Stimulated activated naive CD8-positive, alpha-beta T cell treated with anti-CD3 and anti-CD28 coated beads, Interleukin-15, Interleukin-2, amounts not matched to agents 100 U/mL and 50 U/mL, for 24 hours (primary cell): ENCODE measurements at places on chromosomes 2 and 18.

DNA sequence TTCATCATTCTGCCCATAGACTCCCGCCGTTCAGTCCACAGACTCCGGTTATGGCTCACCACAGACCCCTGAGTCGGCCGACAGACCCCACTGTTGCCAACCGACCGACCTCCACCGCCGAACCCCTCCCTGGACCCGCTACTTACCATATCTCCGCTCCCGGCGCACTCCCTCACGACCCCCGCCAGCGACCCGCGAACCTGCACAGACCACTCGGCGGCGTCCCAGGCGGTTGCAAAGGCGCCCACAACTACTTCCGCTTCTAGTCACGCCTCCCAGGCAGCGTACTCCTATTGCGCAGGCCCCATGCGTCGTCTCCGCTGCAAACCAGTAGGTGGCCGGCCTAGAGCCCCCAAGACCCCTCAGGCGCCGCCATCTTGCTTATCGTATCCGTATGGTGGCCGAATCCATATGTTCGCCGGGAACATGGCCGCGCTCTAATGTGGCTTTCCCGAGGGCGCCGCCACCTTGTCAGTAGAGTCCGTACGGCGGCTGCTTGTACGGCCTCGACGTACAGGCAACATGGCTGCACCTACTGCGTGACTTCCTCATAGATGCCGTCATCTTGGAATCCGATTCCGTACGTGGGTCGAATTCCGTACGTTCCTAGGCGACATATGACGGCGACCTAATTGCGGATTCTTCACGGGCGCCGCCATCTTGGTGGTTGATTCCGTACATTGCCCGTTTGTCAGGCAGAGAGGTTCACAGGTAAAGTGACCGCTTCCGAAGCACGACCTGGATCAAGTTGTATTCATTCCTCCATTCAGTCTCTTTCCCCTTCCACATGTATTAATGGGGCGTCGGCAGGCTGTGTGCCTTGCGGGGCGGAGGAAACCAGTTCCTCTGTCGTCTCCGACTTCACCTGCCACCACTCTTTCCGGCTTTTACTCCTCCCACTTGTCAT, at the start of gene CXXC1:
Gene CXXC1, minus strand, starts transcription at position 252 of the 907 bp plus-strand sequence. Its CDS starts 103 bp downstream, at position 149.
- peak; percentile 94 for DNase-seq

DNA sequence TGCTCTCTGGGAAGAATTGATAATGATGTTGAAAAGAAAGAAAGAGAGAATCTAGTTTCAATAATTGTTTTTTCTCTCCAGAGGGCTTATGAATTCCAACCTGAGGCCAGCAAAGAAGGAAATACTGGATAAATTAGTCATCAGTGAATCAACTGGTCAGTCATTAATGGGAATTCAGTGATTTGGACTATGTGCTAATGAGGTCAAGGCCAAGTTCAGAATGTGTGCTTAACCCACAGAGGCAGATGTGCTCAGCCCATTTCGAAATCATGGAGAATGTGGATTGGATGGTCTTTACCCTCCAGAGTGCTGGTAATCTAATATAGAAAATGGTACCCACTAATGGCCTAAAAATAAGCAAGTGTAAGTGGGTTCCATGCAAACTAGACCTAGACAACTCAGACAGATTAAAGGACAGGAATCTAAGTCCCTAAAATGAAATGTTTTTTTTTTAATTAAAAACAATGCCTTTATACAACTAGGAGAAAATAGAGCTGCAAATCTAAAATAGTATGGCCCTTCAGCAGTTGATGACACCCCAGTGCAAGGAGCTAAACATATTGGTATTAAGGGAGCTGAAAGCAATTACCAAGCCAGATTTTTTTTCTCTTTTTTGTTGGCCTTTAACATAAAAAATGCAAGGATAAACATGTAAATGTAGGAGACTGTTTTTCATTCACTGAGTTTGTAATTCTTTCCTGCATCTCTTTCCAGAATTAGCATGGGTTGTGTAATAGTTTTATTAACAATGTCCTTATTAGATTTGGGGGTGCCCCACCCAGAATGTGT, 296.9 kb downstream of the SATB2 start:
- DNase-seq, result no peak

- peak; percentile 80 for DNase-seq
Observed at GRCh38 chr18:13375302-13376255, 157.0 kb downstream of the LDLRAD4 start.

DNA sequence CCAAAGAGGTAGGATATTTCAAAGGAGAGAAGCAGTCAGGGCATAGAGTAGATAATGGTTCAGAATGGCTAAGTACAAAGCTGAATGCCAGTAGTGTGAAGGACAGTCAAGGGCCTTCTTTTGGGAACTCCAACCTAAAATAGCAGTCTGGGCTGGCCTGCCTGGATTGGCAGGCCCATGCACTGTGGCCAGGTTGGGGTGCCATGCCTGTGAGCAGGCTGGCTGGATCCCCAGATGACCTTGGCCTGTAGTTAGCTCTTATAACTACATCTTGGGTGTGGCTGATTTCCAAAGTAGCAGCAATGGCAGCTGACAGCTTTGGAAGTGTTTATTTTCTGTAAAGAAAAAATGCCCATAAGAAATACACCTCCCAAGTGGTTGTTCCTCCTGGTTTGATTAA, 51.5 kb upstream of the ITGB6 start:
- DNase-seq, result no peak

- no peak for DNase-seq
Observed at GRCh38 chr2:172053486-172053885, 31.8 kb upstream of the DLX1 start.

DNA sequence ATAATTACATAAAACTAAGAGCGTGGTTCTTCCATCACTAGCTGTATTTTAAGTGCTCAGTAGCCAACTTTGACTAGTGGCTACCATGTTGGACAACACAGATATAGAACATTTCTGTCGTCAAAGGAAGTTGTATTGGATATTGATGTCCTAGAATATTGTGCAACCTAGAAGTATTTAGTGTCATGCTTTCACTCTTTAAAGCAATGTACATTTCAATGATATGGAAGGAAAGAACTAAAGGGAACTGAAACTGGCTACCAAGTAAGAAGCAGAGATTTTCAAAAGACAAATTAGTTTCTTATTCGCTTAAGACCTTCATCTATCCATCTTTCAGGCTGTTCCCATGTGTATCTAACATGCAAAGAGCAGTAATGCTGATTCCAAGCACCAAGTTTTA, 85.4 kb upstream of the EML6 start:
- no peak for DNase-seq

DNA sequence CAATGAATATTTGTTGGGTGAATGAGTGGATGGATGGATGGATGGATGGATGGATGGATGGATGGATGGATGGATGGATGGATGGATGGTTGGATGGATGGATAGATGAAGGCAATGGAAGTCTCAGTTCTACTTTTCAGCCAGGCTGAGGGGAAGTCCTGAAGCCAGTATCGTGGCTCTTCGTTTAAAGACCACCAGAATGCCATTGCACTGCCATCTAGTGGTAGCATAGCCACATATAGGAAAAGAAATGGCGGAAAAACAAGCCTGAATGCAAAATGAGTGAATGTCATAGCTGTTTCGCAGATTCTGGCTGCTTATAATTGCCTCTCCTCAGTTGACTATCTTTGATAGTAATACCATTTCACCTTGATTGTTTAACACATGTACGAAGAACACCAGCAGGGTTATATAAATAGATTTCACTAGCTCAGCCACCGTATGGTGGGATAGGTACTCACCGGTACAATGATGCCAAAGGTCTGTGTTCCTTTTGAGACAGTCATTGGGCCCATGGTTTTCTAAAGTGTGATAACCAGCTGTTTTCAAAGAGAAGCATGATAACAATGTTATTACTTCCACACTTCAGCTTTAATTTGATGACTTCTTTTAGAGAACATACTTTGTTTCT, 62.3 kb upstream of the GREB1L start:
- DNase-seq, result peak; percentile 57

- no peak for DNase-seq
Observed at GRCh38 chr2:128375454-128375853, 56.8 kb upstream of the HS6ST1 start.

DNA sequence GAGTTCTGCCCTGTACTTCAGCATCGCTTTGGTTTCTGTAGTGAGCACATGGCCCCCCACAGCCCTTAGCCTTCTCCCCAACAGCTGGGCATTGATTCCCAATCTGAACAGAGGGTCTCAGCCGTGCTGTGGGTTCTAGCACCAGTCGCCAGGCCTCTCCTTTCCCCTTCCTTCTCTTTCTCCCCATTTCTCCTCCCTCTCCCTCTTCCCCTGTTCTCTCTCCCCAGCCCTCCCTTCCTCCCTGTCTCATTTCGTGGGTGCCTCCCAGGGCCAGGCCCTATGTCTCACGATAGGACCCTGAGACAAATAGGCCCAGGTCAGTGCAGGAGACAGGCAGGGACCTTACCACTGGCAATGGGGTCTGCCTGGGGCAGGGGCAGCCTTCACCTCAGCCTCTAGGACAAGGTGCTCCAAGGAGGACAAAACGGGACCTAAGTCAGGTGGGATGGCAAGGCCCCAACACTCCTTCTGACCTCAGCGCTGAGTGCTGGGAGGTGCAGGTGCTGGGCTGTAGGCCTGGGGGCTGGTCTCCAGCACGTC, 143.4 kb upstream of the GPC1 start:
- no peak for DNase-seq

GRCh38 chr2:163553601-163554000, 182.2 kb downstream of the FIGN start:
- no peak for DNase-seq

GRCh38 chr2:192381082-192381481, 186.3 kb upstream of the TMEFF2 start:
- DNase-seq, result no peak

GRCh38 chr2:232652505-232652851, 19.1 kb downstream of the EFHD1 start:
- DNase-seq, result no peak

- DNase-seq, result no peak
Observed at GRCh38 chr2:55111230-55111569, 60.9 kb upstream of the RTN4 start.

DNA sequence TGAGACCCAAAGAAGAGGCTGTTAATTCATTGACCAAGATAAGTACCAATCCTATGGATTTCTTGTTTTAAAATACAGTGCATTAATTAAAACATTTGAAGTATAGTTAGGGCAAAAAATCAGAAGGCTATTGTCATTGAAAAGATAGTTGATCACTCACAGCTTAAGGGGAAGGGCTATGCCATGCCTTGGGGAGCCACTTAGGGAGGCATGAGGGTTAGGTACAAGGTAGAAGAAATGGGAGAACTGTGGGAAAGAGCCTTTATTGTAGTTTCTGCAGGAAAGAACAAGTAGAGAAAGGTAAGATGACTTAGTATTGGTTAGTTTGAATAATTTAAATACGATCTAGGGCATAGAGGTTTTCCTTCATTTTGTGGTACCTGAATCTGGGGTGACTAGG, 1285.5 kb upstream of the TMEFF2 start:
- DNase-seq, result no peak

DNA sequence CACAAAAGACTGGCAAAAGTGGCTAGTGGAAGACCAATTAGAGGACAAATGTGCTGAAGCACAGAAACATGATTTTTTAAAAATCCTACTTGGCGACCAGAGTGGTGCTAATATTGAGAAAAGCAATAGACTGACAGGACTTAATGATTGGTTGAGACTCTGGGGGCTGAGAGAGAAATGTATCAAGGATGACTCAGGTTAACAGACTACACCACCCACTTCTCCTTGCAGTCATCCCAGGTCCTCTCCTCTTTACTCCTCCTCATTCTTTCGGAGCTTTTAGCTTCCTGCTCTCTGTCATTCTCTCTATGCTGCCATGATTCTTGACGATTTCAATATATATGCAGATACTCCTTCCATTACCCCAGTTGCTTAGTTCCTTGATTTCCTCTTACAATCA, 54.6 kb upstream of the CYTIP start:
- DNase-seq, result no peak

DNA sequence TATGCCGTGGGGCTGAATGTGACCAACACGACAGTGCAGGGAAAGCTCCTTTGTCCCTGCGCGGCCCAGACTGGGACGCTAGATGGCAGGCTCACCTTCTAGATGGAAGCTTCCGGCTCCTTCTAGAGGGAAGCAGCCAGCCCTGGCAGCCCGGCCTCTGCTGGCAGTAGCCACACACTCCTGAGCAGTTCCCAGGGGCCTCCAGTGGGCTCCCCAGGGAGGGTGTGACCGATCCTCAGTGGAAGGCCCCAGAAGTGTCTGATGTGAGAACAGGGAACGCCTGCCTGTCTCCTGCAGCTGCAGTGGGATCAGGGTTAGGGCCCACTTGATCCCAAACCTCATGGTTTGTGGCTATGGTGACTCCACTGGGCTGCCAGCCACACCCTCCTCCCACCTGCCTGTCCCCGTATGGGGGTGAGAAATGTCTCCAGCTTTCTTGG, 48.5 kb upstream of the LRPPRC start:
- peak; percentile 85 for DNase-seq

- no peak for DNase-seq
Observed at GRCh38 chr18:31884020-31884419, 58.9 kb downstream of the TRAPPC8 start.

DNA sequence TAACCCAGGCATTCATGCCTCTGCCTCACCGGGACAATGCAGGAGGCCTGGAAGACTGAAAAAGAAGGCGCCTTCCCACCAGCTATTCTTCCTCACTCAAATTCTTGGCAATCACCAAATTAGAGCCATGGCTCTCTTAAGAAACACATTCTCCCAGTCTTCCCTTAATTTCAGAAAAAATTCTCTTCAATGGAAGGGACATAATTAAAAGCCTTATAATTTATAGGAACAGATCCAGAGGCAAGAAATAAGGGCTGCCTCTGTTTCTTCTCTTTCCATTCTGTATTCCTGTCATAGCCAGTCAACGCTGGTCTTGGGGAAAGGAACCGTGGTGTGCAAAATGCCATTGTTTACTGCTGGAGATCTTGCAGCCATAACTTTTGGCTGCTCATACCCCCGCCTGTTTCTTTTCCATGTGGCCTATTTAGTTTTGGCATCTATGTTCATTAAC, 32.8 kb downstream of the DTNA start:
- DNase-seq, result no peak

GRCh38 chr2:121074293-121074932, 210.6 kb downstream of the TFCP2L1 start:
- no peak for DNase-seq

- DNase-seq, result no peak
Observed at GRCh38 chr2:227921648-227922047, 50.2 kb downstream of the DAW1 start.

DNA sequence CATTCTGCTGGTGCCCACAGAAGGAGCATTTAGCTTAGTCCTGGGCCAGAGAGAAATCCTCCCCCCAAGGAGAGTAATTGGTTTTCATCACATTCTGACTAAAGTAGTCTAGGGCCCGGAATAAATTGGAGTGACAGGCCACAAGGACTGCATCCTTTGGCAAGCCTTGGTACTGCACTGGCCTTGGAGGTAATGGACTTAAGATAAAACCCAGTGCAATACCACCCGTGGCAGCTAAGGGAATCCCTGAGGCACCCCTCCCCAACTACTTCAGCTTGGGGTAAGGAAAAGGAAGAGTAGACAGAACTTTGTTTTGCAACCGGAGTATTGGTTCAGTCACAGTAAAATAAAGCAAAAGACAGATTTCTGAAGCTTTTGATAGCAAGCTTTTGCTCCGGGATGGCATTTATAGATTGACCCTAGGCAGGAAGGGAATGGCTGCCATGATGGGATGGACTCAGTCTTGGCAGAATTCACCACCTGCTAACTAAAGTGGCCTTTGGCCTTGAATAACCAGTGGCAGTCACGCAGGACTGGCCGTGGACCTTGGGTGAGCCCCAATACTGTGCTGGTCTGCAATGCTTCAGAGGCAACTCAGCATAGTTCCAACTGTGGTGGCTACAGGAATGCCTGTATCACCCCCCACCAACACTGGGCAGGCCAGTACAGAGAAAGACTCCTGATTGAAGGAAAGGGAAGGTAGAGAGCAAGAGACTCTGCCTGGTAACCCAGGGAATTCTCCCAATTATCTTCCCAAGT, 14.1 kb downstream of the ORC4 start:
- DNase-seq, result no peak
